ENCODE measurements at places on chromosomes 2 and 18.

DNA sequence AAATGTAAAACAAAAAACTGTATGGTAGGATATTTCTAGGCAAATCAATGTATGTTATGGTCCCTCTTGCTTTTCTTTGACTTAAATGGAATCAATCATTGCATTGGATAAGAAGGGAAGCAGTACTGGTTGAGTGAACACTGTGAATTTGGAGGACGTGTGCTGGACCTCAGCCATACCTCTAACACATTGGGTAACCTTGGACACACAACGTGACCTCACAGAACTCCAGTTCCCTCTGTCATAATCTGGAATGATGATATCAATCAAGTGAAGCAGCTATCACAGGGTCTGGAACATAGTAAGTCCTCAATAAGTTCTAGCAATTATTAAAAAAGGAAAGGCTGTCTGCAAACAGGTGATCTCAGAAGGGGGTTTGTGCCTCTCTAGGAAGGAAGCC is 474.9 kb upstream of the TCF4 start:
- no peak for DNase-seq

- no peak for DNase-seq
These were observed 73.3 kb downstream of the KCNG2 start for GRCh38 chr18:79871026-79871390.

DNA sequence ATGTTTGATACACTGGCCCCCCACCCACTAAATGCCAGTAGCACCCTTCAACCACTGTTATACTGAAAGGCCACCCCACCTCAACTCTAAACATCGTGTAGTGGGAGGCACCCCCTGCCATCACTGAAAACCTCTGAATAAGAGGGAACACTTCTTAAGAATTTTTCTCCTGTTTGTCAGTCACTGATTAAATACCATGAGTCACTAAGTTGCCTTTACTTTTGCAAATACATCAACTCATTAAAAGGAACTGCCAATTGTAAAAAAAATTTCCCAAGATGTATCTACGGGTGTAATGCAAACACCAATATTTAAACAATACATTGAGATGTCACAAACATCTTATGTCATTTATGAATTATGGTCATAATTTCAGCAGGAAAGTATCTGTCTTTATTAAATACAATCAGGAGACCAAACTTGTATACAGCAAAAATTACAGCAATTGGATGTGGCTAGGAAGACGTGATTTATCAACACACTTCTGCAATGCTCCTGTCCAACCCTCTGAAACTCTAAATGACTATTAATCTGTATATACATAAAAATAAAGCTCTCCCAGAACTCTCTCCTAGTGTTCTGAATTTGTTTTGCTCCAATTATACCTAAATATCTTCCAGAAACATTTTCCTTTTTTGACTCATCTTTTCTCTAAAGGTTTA is 144.1 kb upstream of the STK17B start:
- DNase-seq: no peak

GRCh38 chr2:14550658-14551057 is 81.9 kb upstream of the LRATD1 start:
- no peak for DNase-seq

DNA sequence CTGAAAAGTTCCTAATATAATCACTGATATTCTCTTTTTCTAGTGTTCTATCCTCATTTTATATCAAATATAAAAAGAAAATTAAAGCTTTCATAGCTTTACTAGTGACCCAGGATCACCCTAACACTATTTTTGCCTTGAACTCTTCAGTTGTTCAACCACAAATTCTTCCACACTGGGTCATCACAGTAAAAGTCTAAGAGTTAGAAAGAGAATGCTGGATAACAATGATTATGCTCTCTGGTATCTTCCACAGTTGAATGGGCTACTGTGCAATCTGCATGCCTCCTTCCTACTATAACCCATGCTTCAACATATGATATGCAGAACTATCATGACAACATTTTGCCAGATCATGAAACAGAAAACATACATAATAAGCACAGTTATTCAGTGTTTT is 32.3 kb downstream of the CHN1 start:
- no peak for DNase-seq

DNA sequence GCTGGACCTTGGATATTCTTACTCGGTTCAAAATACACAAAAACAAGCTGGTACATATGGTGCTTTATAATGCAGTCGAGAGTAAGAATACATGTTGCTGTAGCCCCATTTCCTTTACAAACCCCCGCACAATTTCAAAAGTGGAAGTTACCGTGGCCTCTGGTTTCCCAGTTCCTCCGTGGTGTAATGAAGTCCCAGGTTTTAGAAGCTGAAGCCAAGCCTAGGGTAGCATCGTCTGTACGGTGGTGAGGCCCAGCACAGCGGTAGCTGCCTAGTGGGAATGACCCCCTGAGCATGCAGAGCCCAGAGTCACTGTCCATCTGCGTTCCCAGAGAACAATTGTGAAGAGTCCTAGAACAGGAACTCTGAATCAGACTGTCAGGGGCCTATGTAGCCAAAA is 171.8 kb downstream of the ASXL3 start:
- no peak for DNase-seq

All from activated T-cell treated with anti-CD3 and anti-CD28 coated beads, Interleukin-2, amount 50 U/mL, for 1 hour (primary cell).